ENCODE measurements at places on chromosomes 13 and 19.

DNA sequence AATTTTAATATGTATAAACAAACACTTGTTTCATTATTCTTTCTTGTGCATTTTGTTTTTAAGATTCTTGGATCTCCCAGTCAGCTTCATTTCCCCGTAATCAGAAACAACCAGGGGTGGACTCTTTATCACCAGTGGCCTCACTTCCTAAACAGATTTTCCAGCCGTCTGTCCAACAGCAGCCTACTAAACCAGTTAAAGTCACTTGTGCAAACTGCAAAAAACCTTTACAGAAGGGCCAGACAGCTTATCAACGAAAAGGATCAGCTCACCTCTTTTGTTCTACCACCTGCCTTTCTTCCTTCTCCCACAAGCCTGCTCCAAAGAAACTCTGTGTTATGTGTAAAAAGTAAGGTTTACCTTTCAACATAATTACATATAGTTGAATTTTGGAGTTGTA lies 44.3 kb downstream of the ZMYM2 start:
- DNase-seq = no peak

- DNase-seq = peak; percentile 57
Measured at GRCh38 chr19:48627201-48627864, 8.0 kb downstream of the SPHK2 start.

GRCh38 chr13:26989261-26989956 lies 182.2 kb downstream of the USP12 start:
- no peak for DNase-seq

- DNase-seq = no peak
Measured at GRCh38 chr19:18401580-18402112, 4.2 kb upstream of the LRRC25 start.

DNA sequence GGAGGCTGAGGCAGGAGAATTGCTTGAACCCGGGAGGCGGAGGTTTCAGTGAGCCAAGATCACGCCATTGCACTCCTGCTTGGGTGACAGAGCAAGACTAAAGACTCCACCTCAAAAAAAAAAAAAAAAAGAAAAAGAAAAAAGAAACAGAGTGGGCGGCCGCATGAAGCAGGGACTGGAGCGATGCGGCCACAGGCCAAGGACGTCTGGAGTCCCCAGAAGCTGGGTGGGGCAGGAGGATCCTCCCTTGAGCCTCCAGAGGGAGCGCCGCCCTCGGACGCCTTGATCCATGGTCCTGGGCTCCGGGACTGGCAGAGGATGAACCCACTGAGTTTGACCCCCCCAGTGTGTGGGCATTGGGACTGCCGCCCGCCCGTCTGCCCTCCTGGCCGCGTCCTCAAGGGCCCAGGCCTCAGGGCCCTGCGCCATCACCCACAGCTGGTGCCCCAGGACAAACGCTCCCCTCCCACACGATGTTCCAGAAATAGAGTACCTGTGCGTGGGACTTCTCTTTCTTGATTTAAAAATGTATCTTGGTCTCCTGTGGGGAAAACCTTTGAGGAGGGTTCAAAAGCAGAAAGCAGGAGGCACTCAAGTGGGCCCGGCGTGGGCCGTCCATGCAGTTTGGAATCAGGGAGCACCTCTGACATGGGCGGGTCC lies 15.5 kb downstream of the BTBD2 start:
- no peak for DNase-seq

DNA sequence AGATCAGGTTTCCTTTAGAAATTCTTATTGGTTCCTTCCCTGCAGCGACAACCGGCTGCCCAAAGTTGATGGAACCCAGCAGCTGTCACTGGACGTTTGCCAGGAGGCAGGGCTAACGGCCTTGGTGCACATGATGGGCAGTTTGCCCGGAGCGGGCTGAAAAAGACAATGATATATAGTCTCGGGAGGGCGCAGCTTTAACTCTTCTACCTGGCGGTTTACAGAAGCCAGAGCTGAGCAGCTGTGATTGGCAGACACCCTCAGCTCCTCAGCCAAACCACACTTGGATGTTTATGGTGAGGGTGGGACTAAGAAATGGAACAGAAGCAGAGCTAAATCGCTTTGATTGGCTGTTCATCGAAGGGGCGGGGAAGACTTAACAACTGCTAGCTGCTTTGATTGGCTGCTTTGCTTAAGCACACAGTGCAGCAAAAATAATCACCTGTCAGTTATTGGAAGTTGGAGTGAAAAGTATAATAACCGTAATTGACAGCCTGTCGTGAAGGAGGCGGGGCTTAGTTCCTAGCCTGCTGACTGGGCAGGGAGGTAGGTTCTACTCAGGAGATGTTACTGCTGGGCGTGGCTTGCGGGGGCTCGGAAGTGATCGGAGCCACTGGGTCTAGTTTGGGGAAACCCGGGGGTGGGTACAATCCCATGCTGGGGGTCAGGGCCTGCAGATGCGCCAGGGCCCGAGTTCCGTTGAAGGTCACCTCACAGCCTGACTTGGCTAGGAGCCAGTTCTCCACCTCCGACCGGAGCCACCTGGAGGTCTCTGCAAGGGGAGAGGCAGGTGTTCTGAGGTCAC lies 7.5 kb downstream of the EMP3 start:
- peak; percentile 92 for DNase-seq

GRCh38 chr19:51676566-51677083 lies 16.5 kb upstream of the SPACA6 start:
- DNase-seq = no peak

- no peak for DNase-seq
Measured at GRCh38 chr13:59319276-59319675, 844.5 kb downstream of the DIAPH3 start.

DNA sequence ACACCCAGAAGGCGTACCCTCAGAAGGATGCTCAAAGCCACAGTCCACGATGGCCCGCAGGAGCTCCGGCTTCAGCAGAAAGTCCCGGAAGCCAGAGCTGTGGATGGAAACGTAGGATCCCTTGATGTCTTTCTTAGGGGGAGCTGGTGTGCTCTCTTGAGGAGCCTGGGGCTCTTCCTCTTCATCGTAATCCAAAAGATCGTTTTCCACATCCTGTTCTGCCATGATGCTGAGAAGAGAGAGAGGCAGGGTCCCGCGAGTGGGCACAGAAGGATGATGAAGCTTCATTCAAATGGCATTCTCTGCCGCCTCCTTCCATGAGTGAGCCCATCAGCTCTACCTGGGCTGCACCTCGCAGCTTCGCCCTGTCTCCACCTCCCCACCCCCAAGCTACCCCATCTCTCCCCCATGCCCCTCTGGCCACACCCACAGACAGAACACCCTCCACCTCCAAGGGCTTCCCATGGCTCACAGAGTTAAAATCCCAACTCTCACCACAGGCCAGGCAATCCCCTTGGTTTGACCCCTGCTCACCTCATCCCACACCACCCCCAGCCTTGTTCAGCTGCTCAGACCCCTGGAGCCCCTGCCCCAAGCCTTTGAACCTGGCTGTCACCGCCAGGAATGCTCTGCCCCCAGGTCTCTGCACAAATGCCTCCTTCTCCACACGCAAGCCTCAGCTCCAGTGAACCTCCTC lies 6.0 kb downstream of the DDX39A start:
- DNase-seq = no peak

DNA sequence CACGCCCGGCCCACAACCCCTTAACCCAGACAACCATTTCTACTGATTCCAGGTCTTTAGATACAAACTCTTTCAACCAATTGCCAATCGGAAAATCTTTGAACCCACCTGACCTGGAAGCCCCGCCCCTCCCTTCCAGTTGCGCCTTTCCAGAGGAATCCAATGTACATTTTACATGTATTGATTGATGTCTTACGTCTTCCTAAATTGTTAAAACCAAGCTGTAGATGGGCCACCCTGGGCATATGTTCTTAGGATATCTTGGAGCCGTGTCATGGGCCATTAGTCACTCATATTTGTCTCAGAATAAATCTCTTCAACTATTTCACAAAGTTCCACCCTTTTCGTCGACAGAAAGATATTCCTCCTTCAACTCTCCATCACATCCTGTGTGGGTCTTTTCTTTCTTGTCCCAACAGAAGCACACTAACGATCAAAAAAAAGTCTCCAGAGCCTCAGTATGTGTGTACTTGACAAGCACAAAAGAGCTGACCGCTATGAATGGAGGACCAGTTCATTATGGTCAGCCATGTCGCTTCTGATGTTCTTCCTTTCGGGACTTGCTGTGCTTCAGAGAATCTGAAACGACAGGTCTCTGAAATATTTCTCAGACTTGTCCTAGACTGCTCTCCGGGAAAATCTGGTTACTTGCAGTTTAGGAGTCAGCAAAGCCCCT lies 601 bp upstream of the ZNF749 start:
- DNase-seq = no peak

- DNase-seq = no peak
Measured at GRCh38 chr19:45314708-45315245, 7.9 kb downstream of the CKM start.

DNA sequence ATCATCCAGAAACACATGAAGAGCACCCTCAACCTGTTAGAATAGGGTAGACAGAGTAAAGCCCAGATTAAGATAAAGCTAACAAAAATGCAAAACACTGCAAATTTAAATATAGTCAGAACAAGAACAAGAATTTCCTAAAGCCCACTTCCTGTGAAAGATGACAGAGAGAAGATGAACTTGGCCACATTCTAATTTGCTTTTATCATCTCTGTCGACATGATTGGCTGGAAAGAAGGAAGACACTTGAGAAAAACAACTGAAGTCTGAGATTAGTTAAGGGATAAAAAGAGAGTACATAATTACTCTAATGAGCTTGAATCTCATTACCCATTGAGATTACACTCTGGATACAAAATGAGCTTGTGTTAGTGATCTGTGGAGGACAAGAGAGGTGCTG lies 537.6 kb downstream of the KLF5 start:
- DNase-seq = no peak

- no peak for DNase-seq
Measured at GRCh38 chr19:5536337-5536894, 31.3 kb downstream of the TINCR start.

DNA sequence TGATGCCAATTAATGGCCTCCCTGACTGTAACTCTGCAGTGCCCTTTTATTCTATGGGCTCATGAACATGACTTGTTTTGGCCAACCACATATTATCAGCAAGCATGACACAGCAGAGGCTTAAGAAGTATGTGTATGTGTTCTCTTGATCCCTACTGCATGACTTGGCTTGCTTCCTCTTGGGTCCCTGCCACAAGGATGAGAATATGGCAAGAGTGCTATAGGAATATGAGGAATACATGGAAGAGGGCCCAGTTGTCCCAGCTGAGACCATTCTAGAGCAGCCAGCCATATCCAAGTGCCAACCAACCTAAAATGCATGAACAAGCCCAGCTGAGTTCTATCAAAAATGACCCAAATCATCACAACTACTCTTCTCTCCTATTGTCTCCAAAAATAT lies 576.7 kb upstream of the PCDH9 start:
- DNase-seq = no peak

DNA sequence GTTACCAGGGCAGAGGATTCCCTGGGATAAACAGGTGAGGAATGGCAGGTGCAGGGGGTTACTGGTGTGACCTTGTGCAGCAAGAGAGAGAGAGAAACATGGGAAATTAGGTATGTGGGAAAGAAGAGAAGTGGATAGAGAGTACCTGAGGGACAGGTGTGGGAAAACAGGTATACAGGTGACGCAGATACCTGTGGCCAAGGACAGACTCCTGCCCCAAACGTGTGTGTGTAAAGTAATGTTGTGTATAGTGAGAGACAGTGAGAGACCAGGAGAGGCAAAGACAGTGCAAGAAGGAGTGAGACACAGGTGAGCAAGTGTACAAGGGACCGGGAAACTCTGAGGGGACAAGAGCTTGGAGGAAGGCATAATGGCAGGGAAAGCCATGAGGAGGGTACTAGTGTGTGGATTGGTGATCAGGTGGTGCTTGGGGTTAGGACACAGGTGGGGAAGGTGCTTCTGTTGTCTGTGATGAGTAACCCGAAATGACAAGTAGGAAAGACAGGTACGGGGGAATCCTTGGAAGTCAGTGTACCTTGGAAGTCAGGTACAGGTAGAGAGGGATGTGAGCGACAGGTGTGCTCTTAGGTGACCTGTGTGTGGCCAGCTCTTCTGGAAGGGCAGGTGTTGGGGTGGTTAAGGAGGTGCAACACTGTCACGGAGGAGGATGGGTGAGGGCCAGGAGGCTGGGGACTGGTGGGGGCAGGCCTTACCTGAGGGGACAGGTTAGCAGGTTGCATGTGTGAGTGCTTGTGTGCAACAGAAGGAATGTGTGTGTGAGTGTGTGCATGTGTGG lies 2.8 kb downstream of the ERFL start:
- no peak for DNase-seq
